ENCODE measurements at places on chromosomes 4 and X. TPM values are rescaled to one million over a fixed set of nuclear protein-coding genes. Genes with fewer than 3 reads are reported as not detected.

The ARHGAP6 gene
- not detected for total RNA-seq

The FAM9C gene
- not detected for total RNA-seq

The POLN gene
- total RNA-seq = 2.3 TPM

The MAGEA4 gene
- total RNA-seq = not detected

The GPR143 gene
- total RNA-seq = not detected

The USP26 gene
- not detected for total RNA-seq

DNA sequence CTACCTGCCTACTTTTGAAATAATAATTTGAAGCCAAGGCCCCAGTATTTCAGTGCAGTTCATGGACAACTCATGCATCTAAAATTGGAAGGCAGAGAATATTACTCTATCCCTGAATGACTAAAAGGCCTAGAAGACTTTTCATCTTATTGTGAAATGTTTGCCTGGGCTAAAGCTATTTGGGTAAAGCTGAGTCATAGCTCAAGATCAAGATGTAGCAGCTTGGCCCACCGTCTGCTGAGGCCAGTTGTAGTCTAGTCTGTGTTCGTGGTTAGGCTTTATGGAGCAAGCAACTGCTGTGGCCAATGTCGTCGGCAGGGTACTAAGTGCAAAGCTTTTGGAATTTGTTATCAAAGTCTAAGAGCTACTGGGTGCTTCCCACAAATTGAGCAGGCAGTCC, 929.1 kb downstream of the RAB28 start:
- no peak for DNase-seq

DNA sequence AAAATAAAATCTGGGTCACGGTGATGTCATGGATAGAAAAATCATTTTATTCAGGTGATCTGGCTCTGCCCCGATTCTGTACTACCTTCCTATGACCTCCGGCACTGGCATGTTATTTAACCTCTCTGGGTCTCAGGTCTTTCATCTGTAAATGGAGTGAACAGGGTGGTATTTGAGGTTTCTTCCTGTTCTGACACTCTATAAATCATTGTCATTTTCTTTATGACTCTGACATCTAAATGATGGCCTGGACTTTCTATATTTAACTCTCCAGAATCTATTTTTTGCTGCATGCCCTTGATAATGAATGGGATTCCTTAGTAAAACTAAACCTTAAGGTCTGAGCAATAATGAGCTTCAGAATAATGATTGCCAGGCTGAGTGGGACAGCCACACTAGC, 422.0 kb upstream of the CNKSR2 start:
- no peak for DNase-seq

GRCh38 chr4:20431543-20431951, 179.8 kb downstream of the SLIT2 start:
- no peak for DNase-seq

DNA sequence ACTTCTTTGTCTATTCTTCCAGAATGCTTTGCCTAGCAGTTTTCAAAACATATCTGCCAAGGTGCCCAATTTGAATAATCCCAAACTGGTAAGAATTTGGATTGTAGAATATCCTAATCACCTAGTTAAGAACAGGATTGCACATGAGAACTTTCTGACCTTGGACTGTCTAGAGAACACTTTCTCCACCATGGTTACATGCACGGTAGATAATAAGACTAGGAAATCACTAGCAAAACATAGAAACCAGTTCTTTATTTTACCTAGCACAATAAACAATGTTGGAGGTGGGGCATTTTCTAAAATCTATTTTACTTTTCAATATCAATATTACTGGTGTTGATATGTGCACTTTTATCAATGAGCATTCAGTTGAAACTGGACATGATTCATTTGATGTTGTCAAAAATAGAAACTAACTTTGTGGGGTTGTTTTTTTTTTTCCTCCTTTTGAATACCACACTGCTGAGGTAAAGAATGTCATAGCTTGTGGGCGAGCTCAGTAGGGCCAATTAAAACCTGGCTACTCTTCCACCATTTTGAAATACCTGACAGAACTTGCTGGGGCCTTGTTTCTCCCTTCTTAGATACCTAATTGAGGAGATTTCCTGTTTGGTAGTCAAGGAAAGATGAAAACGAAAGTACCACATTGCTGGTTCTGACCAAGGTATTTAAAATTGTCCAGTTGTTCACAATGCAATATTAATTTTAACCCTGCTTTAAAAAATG, 10.4 kb downstream of the MID1IP1 start:
- no peak for DNase-seq

- DNase-seq = no peak
Observed at GRCh38 chr4:48247142-48247877, 22.3 kb downstream of the TEC start.
